T-helper 2 cell (primary cell): ENCODE measurements at places on chromosomes 12 and 14.

GRCh38 chr12:110531741-110532333 is 29.7 kb downstream of the RAD9B start:
- DNase-seq, result no peak

GRCh38 chr12:16984484-16984883 is 378.5 kb upstream of the LMO3 start:
- DNase-seq, result no peak

DNA sequence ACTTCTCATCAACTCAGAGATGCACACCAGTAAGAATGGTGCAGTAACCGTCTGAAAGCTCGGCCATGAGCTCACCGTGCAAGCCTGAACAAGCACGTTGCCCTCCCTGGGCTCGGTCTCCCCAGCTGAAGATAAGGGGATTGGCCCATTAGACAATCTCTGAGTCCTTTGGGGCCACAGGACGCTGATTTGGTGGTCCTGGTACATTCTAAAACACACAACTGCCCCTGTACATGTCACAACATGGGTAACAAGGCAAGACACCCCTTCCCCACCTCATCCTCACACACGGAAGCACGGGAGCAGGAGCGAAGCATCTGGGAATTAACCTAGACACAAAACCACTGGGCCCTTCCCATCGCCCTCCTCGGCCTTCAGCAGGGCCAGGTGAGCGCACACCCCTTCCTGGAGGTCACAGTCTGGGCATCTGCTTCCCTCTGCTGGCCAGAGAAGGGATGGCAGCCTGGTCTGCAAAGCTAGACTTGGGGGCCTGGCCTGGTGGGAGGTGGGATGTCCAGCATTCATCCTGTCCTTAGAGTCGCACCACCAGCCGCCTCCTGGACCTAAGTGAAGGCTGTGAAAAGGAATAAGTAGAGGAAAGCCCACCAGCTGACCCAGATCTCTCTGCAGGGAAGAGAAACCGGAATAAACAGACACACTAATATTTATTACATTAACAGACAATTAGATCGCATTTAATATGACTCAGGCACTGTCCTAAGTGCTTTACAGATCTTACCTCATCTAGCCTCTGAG is 18.9 kb upstream of the SMUG1 start:
- peak; percentile 55 for DNase-seq

- DNase-seq, result no peak
These were observed 541.4 kb upstream of the ATP2B1 start for GRCh38 chr12:90250042-90250441.

DNA sequence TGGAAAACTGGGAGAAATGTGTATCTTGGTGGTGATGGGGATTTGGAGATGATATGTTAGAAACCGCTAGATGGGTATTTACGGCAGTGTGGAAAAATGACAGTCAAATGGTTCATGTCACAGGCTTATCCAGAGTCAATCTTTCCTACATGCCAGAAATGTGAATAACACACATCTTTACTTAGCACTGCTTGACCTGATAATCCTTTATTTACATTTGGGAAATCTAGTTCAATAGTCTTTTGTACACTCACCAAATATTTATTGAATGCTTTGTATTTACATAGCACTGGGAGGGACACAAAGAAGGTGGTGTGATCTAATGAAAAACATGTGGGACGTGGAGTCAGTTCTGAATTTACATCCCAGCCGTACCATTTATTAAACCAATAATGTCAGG is 208.2 kb downstream of the DIO2 start:
- no peak for DNase-seq

DNA sequence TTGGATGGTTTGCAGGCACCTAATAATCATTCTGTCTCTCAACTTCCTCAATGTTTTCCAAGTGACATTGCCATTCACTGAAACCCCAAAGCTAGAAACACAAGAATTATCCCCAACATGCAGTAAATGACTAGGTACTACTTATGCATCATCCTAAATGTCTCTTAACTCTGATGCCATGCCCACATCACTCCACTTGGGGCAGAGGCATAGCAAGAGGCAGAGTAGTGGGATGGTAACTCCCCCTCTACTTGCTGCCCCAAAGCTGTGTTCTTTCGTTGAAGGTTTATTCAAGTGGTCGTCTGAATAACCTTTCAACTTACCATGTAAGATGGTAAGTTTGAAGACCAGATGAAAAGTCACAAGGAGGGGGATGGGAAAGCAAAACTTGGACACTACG is 77.9 kb upstream of the SOX5 start:
- DNase-seq, result no peak

GRCh38 chr12:46362895-46363581 is 9.5 kb downstream of the SLC38A2 start:
- no peak for DNase-seq

DNA sequence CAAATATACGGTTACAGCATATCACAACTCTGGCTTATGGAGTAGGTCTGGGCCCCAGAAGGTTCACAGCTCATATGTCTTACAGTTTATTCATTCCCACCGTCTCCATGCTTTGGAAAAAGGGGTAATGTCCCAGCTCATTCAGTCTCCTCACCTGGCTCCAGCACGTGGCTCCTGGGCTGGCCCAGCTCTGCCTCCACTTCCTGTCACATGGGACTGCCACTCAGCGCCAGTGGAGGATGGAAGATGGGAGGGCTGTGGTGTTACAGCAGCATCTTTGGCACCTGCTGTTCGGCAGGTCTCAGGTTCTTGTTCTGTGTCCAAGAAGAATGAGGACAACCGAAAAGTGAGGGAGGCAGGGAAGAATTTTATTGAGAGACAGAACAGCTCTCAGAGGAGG is 216.3 kb upstream of the ATXN7L3B start:
- DNase-seq, result no peak

DNA sequence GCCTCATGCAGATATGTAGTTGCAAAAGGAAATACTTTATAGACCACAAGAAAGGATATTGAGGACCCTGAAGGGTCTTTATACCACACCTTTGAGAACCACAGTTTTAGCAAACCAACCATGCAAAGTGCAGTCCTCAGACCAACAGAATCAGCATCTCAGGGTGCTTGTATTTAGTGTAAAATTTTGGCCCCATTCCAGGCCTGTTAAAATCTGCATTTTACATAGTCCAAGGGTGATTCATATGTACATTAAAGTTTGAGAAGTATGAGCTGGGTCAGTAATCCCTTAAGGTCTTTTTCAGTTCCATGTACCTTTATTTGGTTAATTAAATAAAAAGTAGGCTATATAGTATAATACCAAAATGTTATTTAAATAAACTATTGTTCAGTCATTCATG is 91.2 kb downstream of the WNK1 start:
- DNase-seq, result no peak

GRCh38 chr12:79673354-79673753 is 17.4 kb downstream of the PAWR start:
- no peak for DNase-seq

DNA sequence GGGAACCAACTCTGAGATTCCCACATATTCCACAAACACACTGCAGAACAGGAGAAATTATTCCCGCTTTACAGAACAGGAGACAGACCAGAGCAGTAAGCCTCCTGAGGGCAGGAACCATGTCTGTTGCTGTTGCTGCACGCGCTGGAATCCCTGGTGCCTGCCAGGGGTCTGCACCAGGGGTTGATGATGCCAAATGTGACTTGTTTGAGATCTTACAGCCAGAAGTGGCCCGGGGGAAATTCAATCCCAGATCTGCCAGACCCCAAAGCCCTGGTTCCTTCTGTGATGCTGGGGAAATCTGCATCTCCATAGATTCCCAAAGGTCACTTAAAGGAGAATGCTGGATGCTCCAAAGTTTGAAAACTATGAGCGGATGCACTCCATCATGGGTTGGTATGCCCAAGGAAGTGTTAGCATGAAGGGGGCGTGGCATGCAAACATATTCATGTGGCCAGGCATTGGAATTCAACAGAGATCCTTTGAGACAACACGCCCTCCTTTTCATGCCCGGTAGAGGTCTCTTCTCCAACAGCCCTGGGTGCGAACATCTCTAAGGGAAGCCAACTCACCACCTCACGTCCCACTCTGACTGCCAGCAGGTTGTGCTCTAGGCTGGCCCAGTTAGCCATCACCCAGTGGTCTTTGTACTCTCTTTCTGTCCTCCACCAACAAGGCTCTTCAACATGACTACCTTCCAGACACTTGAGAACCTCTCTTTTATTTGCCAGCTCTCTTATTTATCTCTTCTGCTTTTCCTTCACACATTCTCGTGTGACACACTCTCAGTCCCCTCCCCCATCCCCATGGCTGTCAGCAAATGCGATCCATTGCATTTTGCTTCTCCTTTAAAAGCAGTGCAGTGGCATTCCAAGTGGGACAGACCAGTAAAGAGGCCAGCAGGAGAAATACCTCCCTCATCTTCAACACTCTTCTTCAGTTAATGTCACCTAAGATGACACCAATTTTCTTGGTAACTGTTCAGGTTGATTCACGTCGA is 131.3 kb downstream of the ZFP36L1 start:
- no peak for DNase-seq

DNA sequence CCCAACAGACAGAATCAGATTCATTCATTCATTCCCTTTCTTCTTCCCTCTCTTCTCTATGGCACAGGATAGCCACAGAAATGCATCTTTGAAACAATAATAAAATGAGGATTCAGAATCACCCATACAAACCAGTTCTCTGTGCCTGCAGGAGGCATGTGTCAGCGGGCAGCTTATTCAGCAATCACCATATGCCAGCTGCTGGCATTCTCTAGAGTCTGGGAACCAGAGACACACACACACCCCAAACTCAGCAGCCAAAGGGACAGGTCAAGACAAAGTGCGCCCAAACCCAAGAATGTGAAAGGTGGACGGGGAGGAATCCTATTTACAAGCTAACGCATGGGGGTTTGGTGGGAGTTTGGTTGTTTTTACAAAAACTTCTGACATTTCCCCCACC is 14.1 kb downstream of the ARF3 start:
- DNase-seq, result no peak
